ENCODE measurements at places on chromosomes 4 and X.

- no peak for DNase-seq
Observed at GRCh38 chr4:40550948-40551462, 78.7 kb downstream of the RBM47 start.

DNA sequence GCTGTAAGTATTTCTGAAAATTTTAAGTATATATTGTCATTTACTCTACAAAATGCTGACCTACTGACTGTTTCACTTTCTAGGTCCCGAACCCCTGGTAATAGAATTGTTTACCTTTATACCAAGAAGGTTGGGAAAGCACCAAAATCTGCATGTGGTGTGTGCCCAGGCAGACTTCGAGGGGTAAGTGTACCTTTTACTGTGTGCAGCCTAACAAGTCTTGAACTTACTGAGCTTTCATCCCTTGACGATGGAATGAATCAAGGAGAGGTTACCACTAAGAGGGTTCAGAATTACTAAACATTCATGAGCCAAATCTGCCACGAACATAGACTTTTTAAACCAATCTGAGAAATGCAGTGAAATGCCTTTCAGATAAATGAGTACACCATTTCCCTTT is 1.6 kb downstream of the RPL34 start:
- no peak for DNase-seq

DNA sequence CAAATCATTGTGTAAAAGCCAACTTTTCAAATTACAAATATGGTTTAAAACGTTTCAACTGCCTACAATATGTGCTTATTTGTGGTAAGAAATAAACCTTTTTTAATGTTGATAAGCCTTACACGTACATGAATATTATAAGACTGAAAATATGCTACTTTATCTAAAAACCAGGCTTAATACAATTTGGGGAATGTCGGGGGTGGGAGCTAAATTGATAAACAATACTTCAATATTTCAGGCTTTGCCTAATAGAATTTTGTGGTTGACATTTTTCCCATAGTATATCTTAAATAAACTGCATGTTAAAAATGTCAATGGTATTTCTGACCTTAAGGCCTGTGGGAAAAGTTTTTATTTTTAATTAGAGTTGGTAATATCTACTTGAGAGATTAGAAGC is 69.8 kb upstream of the SLIT2 start:
- DNase-seq, result no peak

DNA sequence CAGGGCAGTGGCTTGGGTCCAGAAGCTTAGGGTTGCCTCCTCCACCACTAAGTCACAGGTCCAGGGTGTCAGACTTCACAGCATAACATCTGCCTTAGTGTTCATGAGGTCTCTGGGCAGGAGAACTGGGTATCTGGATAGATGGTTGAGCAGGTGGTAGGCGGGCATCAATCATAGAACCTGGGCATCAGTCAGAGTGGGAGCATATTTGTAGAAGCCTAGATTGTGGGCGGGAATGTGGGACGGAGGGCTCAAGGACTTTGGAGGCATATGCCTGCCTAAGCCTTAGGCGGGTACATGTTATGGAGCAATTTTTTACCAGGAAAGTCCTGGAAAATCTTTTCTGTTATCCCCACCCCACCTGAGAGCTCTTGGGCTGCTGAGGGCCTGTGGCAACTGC is 28.5 kb downstream of the TAF7L start:
- DNase-seq, result no peak

DNA sequence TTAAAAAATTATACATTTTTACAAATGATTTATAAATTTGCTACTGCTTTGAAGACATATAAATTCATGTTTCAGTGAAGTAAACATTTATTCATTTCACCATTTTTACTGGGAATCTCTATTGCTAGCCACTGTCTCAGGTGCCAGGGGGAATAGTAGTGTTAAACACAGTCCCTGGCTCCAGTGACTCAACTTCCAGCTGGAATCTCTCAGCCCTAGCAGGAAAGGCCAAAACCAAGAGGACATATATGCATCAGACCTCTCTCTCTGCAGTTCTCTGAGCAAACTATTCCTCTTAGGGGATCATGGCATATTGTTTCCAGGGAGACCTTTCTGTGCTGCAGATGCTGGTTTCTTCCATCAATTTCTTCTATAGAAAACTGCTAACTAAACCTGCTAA is 1009.0 kb upstream of the LCORL start:
- no peak for DNase-seq

DNA sequence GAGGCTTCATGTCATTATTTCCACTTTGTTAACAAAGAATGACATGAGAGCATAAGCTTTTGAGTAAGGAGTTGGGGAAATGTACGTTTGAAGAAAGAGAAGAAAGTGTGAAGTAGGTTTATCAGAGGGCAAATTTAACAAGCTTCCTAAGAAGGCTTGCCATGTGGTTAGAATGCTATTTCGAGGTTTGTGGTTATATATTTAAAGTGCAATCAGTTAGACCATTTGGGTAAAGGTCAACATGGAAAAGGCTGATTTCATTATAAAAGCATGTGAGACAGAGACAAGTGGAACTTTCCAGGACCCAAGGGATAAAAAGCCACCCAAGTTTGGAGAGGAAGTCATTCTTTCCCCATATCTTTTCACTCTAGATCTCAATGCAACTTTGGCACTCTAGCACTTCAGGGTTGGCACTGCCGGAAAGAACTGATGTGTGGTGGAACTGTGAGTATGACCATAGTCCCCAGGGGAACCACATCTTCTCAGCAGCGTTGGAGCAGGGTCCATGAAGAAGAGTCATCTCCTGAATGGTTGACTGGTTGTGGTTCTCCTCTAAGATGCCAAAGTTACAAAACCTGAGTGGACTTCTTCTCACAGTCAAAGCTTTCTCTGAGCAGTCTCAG is 529.9 kb downstream of the MID1IP1 start:
- DNase-seq, result no peak

Measured in femur (tissue), 1 donor.